ENCODE measurements at places on chromosomes 12 and 14.

DNA sequence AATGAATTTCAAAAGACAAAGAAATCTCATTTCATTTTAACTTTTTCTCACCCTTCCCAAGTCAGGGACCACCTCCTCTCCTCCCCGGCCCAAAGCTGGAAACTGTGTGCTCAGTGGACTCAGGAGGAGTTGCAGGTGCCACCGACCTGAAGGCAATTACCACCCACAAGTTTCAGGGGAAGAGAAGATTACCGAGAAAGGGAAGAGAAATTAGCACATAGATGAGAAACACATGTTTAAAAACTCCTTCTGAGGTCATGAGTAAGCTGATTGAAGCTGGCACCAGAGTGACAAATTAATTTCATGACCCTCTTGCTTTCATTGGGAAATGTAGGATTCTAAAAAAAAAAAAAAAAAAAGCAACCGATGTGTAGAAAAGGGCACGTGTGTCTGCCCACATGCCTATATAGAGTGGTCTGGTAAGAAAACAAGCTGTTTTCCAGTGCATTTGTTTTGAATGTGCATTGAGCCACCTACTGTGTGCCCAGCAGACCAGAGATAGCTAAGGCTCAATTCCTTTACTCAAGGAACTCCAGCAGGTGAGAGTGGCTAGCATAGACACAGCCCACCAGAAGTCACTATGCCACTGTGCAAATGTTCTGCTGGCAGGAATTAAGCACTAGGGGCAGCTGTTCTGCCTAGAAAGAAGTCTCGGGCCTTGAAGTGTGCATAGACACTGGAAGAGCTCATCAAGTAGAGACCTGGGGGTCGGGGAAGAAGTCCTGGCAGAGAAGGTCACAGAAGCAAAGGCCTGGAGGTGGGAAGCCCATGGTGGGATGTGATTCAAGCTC is 30.5 kb downstream of the DPF3 start:
- DNase-seq = no peak

GRCh38 chr12:3113671-3114325 is 36.6 kb downstream of the TSPAN9 start:
- DNase-seq = no peak

- DNase-seq = no peak
Observed at GRCh38 chr14:97219431-97220017, 422.3 kb downstream of the VRK1 start.

GRCh38 chr12:26471560-26471959 is 276.2 kb downstream of the SSPN start:
- DNase-seq = no peak

DNA sequence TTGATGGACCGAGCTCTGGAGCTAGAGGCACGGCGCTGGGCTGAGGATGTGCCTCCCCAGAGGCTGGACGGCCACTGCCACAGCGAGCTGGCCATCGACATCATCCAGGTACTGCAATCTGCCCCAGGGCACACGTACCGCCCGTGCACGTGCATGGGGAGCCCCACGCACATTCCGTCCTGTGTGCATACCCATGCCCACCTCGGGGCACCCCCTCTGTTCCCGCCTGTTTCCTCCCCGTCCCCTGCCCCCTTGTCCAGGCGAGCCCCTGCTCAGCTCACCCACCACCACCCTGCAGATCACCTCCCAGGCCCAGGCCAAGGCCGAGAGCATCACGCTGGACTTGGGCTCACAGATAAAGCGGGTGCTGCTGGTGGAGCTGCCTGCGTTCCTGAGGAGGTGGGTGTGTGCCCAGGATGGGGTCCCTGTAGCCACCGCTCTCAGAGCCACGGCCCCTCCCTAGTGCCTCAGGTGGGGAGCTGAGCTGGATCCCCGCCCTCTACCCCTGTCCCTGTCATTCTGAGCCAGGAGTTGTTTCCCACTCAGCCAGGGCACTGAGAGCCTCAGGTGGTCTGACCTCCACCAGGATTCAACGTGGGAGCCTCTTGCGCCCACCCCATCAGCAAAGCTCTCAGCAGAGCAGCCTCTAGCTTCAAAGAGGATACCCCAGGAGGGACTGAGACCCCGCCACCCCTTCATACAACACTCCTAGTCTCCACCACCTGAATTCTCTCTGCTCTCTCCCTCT is 6.9 kb downstream of the TNFAIP2 start:
- no peak for DNase-seq

GRCh38 chr12:115648463-115648862 is 629.0 kb downstream of the MED13L start:
- no peak for DNase-seq

GRCh38 chr12:71760471-71760870 is 5.8 kb downstream of the RAB21 start:
- no peak for DNase-seq

GRCh38 chr12:57232156-57232756 is 2.7 kb downstream of the SHMT2 start:
- DNase-seq = no peak

- no peak for DNase-seq
Observed at GRCh38 chr14:61663312-61663979, 31.9 kb upstream of the HIF1A start.

DNA sequence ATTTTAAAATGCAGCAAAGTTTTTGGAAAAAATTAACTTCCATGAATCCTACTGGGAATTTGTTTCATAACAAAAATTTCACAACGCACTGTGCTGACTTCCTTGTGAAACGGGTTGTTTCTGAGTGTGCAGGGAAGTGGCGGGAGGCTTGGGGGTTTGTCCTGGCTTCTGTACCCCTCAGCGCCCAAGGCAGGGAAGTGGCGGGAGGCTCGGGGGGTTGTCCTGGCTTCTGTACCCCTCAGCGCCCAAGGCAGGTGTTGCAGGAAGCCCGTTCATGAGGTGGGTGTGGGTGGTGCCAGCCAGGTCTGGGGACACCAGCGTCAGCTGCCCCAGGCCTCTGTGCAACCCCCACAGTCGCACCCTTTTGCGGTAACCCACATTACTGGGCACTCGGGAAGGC is 25.1 kb downstream of the ADGRD1 start:
- DNase-seq = no peak

DNA sequence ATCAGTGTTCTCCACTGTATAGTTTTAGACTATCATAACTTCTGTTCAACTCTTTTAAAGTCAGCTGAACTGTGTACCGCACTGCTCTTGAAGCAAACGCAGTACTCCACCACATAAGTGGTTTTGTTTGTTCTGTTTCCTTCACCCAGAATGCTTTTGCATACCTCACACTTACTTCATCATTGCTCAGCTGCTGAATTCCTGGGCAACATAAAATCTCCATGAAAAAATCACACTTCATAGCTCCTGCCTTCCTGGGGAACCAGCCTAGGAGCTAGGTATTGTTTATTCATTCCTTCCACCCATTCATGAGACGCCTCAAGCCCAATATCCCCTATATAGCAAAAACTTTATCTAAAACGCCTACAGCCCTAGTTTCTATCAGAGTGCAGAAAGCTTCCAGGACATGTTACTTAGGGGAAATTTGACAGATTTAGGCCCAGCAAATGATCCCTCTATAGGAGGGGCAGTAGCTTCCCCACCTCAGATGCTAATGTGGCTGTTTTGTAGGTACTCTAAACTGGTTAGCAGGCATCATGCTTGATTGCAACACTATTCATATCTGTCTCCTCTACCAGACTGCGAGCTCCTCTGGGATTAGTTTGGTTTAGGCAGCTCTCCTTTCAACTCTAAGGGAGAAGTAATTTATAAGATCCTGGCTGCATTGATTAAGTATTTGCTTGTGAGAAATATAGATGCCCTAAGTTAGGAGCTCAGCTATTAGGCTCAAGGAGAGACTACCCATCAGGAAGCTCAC is 44.5 kb downstream of the LRRC9 start:
- no peak for DNase-seq

DNA sequence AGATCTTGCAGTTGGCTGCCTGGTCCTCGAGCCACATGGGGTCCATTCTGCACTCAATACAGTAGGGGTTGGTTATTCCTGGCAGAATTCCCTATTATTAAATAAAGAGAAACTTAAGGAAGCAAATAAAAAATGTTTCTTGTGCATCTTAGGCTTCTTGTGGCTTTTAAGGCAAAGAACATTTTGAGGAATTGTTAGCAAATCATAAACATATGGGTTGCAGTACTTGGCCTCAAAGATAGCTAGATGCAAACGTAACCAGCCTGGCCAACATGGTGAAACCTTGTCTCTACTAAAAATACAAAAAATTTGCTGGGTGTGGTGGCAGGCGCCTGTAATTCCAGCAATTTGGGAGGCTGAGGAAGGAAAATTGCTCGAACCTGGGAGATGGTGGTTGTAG is 50.8 kb upstream of the KCNA5 start:
- DNase-seq = no peak

DNA sequence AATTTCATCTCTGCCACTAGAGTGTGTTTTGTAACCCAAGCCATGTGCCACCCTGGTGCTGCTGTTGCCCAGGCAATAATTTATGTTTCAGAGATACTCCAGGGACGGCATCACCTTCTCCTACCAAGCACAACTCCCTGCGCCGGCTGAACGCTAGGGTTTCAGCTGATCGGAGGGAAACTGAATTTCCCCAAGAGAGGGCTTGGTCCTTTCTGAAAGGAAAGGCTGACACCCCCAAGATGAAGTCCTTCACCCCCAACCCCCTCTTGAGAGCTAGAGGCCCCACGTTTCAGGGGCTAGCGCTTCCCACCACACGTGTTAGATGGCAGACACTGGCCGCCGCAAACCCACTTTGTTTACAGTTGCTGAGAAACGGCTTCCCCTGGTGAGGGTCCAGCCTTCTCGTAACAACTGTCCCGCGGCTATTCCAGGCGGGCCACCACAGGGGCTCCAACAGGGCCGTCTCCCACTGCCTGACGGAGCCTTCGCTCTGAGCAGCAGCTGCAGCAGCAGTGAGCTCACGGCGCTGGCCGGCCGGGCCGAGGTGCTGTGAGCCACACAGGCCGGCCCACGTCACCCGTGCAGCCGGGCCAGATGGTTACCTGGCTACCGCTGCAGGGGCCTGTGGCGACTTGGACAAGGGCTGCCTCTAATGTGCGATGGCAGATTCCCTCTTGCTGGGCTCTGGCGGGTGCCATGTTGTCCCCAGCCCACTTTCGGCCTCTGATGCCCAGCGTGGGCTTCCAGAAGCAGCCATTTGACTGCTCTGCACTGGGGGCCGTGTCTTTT is 66.4 kb downstream of the TESC start:
- DNase-seq = no peak

- DNase-seq = peak; percentile 45
Observed at GRCh38 chr12:121530600-121531355, 50.0 kb downstream of the KDM2B start.

- no peak for DNase-seq
Observed at GRCh38 chr14:93267149-93267711, 60.2 kb downstream of the UBR7 start.
